ENCODE measurements at places on chromosomes 16 and 17.

GRCh38 chr16:51807551-51807950 lies 656.5 kb upstream of the SALL1 start:
- DNase-seq: no peak

DNA sequence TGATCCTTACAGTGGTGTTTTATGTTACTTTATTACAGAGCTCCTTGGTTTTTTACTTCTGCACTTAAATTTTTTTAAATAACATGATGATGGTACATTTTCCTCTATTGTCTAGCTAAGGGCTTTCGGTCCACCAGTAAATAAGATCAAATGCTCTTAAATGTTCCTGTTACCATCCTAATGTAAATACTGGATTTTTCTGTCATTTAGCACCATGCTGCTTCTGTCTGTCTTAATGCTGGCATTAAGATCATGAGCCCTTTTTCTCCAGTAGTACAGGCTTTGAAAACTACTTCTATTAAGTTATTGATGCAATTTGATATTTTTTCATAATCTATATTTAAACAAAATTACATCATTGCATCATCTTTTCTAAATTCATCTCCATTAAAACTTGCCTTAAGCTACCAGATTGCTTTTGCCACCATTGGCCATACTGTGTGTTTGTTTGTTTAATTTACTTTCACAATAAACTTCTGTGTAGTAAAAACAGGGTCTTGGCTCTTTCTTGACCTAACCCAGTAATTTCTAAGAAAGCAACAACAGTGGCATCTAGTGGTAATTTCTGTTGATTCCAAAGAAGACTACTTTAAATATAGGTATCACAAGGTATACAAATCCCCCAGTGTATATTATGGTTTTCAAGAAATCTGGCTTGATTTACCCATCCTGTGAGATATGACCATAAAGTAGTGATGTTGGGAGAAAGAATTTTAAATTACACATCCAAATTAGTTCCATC lies 9.0 kb upstream of the PHAF1 start:
- no peak for DNase-seq

DNA sequence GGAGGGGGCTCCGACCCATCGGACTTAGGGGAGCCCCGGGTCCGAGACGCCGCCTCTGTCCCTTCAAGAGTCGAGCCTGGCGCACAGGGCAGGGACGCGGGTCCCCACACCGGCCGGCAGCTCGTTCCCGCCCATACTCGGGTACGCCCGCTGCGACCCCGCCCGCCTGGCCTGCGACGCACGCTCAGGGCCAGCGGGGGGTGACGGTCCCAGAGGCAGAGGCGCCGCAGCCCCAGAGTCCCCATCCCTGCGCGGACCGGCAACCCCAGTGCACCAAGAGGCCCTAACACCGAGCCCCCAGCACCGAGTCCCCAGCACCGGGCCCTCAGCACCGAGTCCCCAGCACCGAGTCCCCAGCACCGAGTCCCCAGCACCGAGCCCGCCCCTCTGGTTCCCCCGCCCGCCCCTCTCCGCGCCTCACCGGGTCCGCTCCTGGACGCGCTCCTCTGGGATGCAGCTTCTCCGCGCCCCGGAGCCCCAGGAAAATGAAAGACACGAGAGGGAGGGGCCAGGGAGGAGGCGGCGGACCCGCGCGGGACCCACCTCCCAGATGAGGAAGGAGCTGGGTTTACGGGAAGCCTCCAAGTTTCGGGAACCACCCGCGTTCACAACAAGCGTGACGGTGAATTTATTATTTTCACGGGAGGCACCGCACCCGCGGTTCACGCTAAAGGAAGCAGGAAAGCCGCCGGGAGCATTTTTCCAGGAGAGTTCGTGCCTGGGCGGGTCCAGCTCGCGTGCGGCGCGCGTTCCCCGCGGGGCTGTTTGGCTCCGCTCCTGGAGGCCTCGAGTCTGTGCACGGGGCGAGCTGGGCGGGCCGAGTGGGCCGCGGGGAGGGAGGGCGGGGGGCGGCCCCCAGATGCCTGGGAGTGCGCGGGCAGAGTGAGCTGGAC lies at the start of gene SECTM1:
Gene SECTM1, minus strand, starts transcription at position 488 of the 893 bp plus-strand sequence. CDS start 6,526 bp downstream, outside the sequence.
- peak; percentile 82 for DNase-seq

DNA sequence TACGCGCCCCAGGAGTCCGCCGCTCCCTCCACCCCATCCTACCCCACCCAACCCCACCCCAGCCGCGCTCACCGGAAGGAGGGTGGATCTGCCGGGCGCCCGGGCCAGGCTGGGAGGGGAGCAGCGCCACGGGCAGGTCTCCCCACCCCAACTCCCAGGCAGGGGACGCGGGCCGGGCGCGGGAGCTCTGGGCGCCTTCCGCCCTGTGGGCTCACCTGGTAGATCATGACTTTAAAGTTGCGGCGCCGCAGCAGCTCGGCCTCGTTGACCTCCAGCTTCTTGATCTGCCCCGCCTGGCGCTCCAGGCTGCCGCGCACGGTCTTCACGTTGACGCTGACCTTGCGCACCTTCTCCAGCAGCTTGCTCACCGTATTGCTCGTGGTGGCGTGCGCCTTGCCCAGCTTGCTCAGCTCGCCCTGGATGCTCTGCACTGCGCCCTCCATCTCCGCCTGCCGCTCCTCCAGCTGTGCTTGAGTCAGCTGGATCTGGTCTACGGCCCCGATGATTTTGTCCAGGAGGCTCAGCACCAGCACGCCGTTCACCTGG lies 571 bp downstream of the CAVIN1 start:
- peak; percentile 89 for DNase-seq

GRCh38 chr16:65769776-65770438 lies 596.6 kb upstream of the CDH5 start:
- DNase-seq: no peak

GRCh38 chr17:79093270-79093669 lies 18.6 kb downstream of the ENGASE start:
- no peak for DNase-seq

GRCh38 chr17:64202683-64203344 lies 60.2 kb downstream of the TEX2 start:
- DNase-seq: no peak

DNA sequence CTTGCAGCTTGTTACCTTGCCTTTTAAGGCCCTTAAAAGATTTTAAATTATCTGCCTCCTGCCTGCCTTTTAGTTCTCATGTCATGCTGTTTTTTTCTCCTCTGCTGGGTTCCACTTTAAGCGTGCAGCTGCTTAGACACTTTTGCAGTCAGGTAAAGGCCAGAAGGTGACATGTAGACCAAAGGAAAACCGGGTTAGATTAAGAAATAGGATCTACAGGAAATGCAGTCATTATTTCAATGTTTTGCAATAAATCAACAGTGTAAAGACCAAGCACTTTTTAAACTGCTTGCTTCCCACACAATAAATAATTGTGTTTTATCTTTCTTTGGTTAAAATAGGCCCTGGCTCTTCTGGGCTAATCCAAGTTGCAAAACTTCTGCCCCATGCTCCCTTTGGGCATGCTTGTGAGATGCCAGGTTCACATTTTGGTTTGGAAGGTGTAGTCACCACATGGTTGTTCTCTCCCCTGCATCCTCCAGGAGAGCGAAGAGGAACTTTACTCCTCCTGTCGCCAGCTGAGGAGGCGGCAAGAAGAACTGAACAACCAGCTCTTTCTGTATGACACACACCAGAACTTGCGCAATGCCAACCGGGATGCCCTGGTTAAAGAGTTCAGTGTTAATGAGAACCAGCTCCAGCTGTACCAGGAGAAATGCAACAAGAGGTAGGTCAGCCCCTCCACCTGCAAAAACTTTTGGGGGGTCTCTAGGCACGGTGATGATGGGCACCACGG lies 54.9 kb downstream of the SDR42E1 start:
- no peak for DNase-seq

GRCh38 chr17:27282054-27282551 lies 11.8 kb upstream of the WSB1 start:
- DNase-seq: no peak

- no peak for DNase-seq
Measured at GRCh38 chr16:71923941-71924690, 28.8 kb downstream of the IST1 start.

- no peak for DNase-seq
Measured at GRCh38 chr17:44687756-44688155, 1.8 kb downstream of the CCDC43 start.

DNA sequence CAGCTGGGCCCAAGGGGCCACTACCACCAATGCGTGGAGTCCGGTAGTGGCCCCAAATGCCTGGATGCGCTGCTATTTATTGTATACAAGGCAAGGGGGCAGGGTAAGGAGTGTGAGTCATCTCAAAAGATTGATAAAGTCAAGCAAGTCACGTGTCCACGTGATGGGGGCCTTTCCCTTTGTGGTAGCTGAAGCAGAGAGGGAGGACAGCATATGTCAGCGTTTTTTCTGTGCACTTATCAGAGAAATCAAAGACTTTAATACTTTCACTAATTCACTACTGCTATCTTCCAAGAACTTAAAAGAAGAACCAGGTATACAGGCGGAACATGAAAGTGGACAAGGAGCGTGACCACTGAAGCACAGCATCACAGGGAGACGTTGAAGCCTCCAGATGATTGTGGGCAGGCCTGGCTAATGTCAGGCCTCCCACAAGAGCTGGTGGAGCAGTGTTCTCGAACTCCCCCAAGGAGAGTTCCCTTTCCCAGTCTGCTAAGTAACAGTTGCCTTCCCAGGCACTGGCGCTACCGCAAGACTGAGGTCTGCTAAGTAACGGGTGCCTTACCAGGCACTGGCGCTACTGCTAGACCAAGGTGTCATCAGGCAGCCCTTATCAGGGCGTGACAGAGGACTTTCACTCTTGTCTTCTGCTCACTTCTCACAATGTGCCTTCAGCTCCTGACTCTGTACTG lies 10.8 kb upstream of the ASB16 start:
- no peak for DNase-seq

- DNase-seq: no peak
Measured at GRCh38 chr17:57459286-57459915, 203.1 kb downstream of the MSI2 start.

DNA sequence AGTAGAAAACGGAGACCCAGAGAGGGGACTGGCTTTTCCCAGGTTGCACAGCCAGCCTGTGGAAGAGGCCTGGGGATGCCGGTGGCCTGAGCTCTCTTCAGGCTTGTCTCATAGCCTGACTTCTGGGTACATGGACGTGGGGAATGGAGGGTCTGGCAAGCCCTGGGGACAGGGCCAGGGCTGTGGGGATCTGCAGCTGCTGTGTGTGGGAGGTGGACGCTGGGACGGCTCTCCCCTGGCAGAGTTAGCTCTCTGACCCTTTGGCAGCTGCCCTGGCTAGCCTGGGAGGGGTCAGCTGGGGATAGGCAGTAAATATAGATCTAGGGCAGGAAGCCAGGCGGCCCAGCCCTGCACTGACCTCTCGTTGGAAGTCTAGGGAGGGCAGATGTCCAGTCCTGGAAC lies 20.5 kb downstream of the SLC4A1 start:
- no peak for DNase-seq

DNA sequence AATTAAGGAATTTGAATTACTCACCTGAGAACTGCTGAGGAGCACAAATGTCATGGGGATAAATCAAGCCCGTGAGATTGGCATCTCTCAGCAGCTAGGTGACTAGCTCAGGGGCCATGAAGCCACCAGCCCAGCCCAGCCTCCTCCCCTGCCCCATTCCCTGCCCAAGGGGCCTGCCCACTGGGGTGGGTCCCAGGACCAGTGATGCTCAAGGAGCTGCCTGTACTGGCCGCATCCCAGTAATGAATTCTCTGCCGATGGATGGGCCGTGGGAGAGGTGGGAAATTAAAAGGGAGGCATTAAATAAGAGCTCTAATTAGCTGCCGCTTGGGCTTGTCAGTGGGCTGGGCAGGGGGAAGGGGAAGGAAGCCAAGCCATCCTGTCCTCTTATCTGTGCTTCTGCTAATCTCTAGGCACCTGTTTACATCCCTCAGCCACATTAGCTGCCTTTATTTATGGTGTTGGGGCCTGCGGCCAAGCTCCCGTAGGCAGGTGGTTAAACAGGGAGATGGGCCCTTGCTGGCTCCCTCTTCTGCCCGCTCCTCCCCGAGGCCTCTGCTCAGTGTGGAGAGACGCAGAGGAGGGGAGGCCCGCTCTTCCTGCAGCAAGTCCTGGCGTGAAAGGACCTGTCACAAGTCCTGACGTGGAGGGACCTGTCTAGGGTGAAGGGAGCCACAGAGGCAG lies 48.8 kb downstream of the PIPOX start:
- no peak for DNase-seq

- peak; percentile 65 for DNase-seq
Measured at GRCh38 chr16:88453611-88454522, 787 bp downstream of the ZFPM1 start.

GRCh38 chr16:1193143-1193824 lies 31.8 kb downstream of the TPSG1 start:
- no peak for DNase-seq

- no peak for DNase-seq
Measured at GRCh38 chr16:28164140-28164539, 47.6 kb downstream of the XPO6 start.

- peak; percentile 64 for DNase-seq
Measured at GRCh38 chr17:55466671-55467070, 44.6 kb downstream of the SMIM36 start.

DNA sequence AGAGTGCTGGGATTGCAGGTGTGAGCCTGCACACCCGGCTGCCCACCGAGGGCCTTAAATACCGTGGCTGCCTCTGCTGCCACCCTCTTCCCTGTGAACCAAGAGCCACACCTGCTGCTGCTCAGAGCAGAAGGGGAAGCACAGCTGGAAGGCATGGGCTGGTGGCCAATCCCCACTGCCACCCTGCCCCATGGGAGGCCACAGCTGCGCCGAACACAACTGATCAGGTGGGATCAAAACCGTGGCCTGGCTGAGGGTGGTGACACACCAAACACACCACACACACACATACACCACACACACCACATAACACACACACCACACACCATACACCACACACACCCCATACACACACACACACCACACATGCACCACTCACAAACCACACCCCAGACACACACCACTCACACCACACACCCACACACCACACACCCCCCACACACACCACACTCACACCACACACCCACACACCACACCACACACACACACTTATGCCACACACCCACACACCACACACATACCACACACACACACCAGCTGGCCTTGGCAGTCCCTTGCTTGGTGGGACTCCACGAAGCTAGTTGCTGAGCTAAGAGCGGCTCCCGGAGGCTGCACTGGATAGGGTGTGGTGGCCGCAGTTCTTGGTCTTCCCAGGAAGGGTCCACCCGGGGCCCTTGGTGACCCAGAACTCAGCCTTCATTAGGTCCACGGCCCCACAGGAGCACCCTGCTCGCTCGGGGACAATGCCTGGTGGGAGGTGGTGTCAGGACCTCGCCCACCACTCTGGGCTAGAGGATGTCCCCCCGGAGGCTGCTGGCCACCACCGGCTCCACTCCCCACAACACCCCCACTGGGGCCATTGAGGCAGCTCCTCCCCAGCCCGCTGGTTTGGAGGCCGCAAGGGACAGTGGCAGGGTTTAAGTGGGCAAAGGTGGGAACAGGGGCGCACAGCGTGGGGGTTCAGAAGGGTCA lies 14.9 kb downstream of the CEP131 start:
- DNase-seq: no peak

- DNase-seq: peak; percentile 86
Measured at GRCh38 chr17:75152922-75153779, 1.2 kb downstream of the JPT1 start.

Measured in endodermal cell (in vitro differentiated cells).